C1 segment of cervical spinal cord (tissue), 14 donors: ENCODE measurements at places on chromosomes 13 and 19.

GRCh38 chr13:48096670-48097069 is 1.8 kb upstream of the MED4 start:
- no peak for DNase-seq

- DNase-seq, result no peak
These were observed 442.7 kb downstream of the OXGR1 start for GRCh38 chr13:96551546-96551945.

- no peak for DNase-seq
These were observed 32.5 kb downstream of the PIP5K1C start for GRCh38 chr19:3667766-3668165.

DNA sequence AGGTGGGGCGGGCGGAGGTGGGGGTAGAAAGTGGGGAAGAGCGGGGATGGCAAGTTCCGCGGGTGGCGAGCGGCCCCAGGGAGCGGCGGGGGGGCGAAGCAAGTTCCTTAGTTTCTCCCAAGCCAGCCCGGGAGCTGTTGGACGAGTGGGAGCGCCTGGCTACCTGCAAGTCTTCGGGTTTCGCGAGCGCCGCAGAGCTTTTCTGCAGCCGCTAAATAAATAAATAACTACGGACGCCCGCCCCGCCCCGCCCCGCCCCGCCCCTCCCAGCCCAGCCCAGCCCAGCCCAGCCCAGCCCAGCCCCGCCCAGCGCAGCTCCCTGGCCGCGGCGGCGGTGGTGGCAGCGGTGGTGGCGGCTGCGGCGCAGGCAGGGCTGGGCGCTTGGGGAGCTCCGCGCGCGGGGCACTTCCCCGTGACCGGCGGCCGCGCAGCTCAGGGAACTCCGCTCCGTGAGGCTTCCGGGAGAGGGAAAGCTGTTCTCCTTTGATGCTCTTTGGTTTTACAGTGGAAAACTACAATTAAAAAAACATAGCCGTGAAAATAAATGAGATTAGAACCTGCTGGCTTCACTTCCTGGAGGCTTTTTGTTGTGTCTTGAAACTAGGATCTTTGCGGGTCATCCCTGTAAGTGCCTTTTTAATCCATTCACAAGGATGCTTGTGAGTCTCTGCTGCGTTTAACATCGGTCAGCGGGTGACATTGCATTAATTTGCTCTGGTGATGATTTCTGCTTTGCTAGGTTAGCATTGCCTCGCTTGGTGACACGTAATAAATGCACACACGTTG is at the start of gene UBE2L5:
Gene UBE2L5, plus strand, starts transcription at position 440 of the 786 bp plus-strand sequence. CDS start 5,498 bp downstream, outside the sequence.
- DNase-seq, result peak; percentile 69

DNA sequence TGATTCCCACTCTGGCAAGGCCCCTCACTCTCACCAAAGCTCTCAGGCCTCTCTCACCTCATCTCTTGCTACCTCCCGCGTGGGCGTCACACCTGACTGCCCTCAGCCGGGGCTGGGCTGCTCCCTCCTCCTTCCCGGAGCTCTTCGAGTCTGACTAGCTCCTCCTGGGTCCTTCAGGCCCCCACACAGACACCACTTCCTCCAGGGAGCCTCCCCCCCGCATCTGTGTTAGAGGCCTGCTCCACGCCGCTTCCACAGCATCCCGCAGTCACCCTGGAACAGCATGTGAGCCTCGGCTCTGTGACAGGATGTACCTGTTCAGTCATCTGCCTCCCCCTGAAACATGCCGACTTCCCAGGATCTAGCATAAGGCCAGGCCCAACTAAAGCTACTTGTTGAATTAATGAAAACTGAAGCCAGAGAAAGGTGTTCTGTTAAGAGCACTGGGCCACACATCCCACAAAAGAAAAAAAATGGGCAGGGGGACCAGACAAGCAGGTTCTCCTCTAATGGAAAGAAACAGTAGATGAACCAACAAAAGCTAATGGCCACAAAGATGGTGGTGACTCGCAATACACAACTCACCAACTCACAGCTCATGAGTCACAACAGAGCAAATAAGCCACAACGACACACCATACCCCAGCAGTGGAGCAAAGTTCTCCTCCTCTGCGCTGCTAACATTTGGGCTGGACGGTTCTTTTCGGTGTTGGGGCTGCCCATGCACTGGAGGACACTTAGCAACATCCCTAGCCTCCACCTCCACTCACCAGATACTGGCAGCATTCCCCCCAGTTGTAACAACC is 3.0 kb downstream of the PPP6R1 start:
- no peak for DNase-seq

- DNase-seq, result no peak
These were observed 583 bp downstream of the AKAP8L start for GRCh38 chr19:15418231-15418578.

DNA sequence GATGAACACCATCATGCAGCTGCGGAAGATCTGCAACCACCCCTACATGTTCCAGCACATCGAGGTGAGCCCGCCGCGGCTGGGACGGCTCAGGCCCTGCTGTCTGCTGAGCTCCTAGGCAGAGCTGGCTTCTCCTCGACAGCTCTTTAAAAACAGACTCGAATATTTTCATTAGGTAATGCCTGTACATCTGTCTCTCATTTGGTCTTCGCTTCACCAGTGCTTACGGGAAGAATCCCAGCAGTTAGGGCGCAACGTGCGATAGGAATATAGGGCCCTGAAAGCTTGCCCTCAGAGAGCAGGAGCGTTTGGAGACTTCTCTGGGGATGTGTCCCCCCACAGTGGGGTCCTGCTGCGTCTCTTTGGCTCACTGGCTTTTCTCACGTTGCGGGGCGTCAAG is 63.8 kb upstream of the LDLR start:
- no peak for DNase-seq

- DNase-seq, result no peak
These were observed 27.1 kb downstream of the IZUMO4 start for GRCh38 chr19:2123682-2124387.

DNA sequence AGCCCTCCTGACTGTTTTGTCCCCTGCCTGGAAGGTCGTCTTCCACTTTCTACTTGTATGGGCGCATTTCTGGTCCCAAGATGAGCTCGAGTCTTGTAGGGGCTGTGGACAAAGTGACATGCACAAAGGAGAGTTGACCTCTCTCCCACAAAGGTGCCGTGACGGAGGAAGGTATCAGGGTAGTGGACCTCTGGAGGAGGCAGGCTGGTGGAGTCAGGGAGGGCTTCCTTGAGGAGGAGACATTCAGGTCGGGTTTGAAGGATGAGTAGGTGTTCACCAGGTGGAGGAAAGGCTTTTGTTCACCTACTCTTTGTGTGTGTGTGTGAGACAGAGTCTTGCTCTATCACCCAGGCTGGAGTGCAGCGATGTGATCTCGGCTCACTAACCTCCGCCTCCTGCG is 1.7 kb downstream of the CYTH2 start:
- DNase-seq, result no peak

GRCh38 chr13:59979589-59979988 is 184.1 kb downstream of the DIAPH3 start:
- DNase-seq, result no peak

DNA sequence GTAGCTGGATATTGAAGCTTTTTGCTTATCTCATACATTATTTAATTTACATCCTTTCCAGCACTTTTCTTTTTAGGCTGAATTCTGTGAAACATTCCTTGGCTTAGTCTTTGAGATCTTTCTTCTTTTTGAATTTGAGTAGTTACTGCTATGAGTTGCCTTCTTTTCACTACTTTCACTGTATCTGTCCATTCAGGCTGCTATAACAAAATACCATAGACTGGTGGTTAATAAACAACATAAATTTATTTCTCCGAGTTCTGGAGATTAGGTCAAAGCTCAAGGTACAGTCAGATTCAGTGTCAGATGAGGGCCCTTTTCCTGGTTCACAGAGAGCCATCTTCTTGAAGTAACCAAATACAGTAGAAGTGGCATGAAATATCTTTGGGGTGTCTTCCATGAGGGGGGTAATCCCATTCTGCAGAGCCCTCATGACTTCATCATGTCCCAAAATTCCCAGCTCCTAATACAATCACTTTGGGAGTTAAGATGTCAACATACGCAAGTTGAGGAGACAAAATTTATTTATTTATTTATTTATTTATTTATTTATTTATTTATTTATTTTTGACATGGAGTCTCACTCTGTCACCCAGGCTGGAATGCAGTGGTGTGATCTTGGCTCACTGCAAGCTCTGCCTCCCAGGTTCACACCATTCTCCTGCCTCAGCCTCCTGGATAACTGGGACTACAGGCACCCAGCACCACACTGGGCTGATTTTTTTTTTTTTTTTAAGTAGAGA is 15.7 kb downstream of the ZNF846 start:
- no peak for DNase-seq

GRCh38 chr13:100517728-100518127 is 70.9 kb downstream of the GGACT start:
- DNase-seq, result no peak

- DNase-seq, result no peak
These were observed 201.8 kb downstream of the LHFPL6 start for GRCh38 chr13:39401046-39401705.

- DNase-seq, result no peak
These were observed 114.8 kb downstream of the KATNAL1 start for GRCh38 chr13:30192320-30193093.

GRCh38 chr13:24279327-24280110 is 29.9 kb upstream of the C1QTNF9 start:
- no peak for DNase-seq

DNA sequence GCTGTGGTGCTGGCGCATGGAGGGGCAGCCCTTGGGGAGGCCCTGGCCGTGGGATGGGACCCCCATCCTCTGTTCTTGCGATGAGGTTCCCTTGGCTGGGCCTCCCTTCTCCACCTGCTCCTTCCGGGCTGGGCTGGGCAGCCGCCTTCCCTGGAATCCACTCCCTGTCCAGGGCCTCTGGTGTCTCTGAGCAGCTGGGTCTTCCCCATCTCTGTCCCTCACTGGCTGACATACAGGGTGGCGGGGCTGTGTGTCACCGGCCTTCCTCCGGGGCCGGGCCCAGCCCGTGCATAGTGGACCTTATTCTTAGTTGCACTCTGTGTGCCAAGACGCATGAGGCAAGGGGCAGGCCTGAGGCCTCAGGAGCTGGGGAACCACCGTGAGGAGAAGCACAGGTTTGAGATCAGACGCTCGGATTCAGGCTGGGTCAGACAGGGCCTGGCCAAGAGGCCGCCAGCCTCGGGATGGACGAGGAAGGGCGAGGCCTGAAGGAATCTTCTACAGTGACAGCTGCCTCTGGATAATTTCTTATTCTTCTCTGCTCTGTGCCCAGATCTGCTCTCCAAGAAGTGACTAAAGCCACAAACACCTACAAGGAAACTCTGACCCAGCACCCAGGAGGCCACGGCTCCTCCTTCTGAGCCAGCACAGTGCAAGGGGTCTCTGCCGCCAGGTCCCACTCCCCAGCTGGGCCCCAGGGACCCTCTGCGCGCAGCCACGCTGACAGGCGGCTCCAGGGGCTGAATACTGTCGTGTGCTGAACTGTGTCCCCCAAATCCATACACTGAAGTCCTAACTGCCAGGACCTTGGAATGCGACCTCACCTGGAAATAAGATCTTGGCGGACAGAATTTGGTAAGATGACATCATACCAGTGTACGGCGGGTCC is 11.0 kb downstream of the SGTA start:
- no peak for DNase-seq

DNA sequence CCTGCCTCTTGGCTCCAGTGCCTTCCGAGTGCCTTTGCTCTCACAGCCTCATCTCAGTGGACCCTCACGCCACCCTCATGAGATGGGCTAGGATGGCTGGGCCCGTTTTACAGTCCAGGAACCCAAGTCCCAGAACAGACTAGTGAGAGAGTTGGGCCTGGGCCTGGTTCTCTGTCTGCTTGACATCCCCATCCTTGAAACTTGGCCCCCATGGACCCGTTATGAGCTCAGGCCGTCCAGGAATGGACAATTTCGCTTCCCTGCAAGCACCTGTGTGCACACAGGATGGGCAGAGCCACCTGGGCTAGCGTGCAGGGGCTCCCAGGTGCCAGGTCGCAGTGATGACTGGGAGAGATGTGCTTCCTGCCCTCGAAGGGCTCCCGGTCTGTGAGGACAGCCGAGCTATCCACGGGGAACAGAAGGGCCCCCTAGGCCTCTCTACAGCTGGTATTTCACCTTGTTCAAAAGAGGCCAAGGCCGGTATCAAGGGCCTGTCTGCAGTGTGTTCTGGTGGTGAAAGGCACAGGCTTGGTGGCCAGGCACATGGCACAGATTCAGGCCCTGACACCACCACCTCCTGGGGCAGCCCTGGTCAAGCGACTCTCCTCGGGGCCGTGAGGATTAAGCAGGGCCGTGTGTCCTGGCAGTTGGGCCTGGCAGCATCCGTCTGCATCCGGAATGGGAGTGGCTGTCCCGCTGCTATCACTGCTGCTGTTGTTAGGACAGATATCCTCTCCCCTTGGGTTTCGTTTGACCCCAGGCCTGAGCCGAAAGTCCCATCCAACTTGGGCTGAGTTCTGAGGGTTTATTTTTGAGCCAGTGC is 38.9 kb downstream of the CAPN12 start:
- DNase-seq, result no peak

DNA sequence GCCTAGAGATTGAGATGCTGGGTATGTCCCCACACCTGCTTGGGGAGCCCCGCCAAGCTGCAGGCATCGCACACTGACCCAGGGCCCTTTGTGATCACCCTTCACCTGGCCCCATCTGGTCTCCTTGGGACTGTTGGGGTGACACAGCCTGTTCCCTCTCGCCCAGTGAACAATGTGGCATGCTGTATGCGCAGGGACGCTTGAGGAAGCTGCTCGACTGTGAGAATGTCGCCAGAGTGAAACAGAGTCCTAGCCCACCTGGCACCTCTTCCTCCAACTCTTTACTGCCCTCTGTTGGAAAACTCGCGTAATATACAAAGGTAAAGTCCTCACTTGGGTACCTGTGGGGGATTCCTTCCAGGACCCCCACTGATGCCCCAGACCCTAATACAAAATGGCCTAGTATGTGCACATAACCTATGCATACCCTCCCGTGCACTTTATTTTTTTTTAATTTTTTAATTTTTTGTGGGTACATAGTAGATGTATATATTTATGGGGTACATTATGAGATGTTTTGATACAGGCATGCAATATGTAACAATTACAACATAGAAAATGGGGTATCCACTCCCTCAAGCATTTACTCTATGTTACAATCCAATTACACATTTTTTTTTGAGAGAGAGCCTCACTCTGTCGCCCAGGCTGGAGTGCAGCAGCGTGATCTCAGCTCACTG is 9.0 kb downstream of the BLOC1S3 start:
- no peak for DNase-seq

- DNase-seq, result no peak
These were observed 35.3 kb downstream of the FPR3 start for GRCh38 chr19:51830274-51830673.

DNA sequence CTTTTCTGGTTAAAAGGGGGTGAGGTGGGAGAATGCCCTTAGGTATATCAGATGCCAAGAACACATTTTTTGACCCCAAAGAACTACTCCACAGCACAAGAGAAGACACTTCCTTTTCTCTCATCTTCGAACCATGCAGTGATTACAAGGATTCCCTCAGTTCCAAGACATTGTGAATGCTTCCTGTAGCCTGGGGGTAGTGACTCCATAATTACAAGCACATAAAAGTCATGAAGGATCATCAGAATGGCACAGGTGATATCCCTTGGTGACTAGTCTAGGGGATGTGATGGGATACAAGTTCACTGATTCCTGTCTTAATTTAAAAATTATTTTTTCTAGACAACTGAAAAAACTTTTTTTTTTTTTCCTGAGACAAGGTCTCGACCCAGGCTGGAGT is 78.0 kb downstream of the ZC3H13 start:
- no peak for DNase-seq
